ENCODE measurements at places on chromosomes 5 and 9.

- DNase-seq: no peak
Measured at GRCh38 chr9:28661853-28662252, 1088.6 kb upstream of the C9orf72 start.

DNA sequence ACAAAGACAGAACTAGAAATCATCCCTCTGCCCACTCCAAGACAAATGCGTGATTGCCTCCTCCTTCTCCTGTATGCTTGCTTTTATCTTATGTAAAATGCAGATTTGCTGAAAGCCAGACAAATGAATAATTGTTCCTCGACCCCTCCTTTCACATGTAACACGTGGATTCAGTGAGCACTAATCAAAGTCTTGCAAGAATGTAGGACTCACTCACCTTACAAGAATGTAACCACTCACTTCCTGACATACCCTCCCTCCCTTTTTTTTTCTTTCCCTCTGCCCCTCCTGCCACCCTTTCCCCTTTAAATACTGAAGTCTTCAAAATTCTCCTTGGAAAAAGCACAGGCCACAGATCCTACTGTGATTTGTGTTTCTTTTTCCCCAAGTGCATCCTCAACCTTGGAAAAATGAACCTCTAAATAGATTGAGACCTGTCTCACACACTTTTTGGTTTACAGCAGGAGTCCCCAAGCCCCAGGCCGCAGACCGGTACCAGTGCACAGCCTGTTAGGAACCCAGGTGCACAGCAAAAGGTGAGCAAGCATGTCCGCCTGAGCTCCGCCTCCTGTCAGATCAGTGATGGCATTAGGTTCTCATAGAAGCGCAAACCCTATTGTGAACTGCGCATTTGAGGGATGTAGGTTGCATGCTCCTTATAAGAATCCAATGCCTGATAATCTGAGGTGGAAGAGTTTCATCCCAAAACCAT lies 29.4 kb upstream of the HSD17B3 start:
- DNase-seq: no peak

DNA sequence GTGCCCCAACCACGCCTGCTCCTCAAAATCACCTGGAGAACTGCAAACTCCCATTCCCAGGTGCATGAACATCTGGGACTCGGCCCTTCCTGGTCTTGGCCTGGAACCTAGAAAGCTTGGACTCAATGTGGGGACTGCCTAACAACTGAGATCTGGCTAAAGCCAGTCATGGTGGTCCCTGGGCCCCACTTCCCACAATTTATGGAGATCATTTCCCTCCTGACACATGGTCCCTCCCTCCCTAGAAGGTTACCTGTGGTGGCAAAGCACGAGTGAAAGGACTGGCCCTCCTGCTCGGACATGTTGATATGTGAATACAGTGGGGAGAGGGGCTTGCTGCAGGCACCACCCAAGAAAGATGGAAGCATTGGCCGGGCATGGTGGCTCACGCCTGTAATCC lies 18.8 kb downstream of the BICD2 start:
- no peak for DNase-seq

GRCh38 chr9:119026120-119026519 lies 343.1 kb downstream of the BRINP1 start:
- DNase-seq: peak; percentile 82

DNA sequence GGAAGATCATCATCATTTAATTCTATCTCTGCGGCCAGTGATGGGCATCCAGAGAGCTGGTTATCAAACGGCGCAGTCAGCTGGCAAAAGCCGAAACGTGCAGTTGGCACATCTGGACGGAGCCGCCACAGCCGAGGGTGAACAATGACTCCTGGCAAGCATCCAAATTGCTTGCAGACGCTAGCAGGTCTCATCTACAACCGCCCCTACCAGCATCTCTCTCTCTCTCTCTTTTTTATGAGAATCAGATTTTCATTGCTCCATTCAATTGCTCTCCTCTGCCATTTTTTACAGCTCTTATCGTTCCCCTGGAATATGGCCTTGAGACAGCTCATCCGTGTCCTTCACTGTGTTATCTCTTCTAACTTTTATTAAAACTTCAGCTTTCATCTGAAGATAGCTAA lies 165.2 kb downstream of the MAPKAP1 start:
- no peak for DNase-seq

DNA sequence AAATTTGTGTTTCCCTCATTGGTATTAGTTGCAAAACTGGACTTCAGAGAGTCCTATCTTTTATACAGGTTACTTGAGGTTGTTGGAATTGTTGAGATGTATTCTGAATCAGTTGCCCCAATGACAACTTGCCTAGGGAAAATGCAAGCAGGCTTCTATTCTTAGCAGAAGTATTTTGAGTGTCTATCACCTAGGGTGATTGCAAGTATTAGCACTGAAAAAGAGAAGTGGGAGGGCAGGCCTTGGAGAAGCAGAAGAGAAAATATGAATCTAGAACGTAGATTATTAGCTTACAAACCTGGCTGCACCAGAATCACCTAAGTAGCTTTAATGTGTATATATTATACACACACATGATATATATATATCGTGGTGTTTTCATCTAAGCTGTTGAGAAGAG lies 43.2 kb downstream of the ADAMTS12 start:
- DNase-seq: no peak

- DNase-seq: no peak
Measured at GRCh38 chr9:87406543-87407166, 91.0 kb upstream of the DAPK1 start.

GRCh38 chr9:119004618-119004990 lies 364.6 kb downstream of the BRINP1 start:
- DNase-seq: peak; percentile 73

- peak; percentile 90 for DNase-seq
Measured at GRCh38 chr5:7815892-7816534, 34.9 kb downstream of the CFAP90 start.

DNA sequence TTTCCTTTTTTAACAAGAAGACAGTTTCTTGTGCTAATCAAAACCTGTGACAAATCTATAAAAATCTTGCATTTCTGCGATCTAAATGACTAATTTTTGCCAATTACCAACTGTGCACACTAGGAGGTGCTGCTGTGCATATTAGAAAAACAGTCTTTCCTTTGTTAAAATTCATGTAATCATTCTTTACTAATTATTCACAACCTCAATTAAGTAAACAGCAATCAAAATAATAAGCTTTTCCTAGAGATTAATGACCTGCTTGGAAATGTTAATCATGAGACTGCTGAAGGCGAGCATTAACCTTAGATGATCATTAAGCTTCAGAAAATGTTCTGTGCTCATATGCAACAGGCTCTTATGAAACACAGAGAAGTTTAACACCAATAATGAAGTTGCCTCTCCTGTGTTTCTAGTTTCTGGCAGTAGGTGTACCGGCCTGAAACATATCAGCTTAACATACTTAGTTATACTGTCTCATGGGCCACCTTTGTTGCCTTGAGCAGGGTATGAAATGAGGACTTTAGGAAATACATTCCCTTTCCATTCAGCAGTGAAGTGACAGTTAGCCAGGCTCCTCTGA lies 17.7 kb downstream of the RFESD start:
- peak; percentile 31 for DNase-seq

GRCh38 chr5:98624145-98624880 lies 149.2 kb upstream of the RGMB start:
- DNase-seq: no peak

GRCh38 chr9:105539452-105539851 lies 18.5 kb upstream of the FKTN start:
- no peak for DNase-seq

DNA sequence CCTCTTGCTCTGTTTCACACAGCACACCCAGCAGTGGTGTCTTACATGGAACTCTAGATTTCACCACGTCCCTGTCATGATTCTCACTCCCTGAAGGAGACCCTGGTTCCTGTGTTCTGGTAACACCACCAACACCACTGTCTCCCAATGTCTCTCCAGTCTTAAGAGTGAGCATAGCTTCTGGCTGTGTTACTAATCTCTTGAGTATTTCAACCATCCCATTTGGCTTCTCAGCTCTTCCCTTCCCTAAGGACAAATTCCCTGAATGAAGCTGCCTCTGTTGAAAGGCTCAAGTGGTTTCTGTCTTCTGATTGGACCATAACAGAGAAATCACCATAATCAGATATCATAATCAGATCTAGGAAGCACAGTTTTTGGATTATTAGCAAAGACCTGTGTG lies 311.8 kb downstream of the DNAH5 start:
- no peak for DNase-seq

DNA sequence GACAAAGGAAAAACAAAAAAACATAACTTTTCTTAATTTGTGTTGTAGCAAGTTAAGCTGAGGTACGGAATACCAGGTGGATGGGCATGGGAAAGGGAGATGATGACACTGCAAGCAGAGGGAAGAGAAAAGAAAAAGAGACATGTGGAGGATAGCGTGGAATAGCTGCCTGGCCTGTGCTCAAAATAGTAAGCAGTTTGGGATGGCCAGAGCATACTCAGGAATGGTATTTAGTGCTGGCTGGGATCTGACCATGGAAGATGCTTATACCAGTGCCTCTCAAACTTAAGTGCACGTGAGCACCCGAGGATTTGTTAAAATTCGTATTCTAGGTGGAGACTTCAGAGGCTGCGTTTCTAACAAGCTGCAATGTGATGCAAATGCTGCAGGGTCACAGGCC lies 41.3 kb downstream of the LNPEP start:
- no peak for DNase-seq

GRCh38 chr9:27977931-27978330 lies 404.6 kb upstream of the C9orf72 start:
- no peak for DNase-seq

DNA sequence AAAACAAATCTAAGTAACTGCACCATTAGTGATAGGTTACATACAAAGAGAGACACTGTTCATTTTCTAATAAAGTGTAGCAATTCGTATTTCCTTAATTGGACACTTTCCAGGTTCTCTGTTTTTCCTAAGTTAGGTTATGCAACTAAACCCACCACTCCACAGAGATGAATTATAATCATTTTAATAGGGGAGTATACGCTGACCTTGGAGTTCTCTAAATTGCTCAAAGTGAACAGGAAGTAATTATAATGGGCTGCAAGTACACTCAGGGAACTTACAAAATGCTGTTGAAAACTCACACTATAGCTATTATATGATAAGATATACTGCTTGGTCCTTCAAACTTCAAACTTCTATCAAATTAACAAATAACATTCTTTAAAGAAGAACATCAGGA lies 18.2 kb upstream of the ADCY2 start:
- no peak for DNase-seq

DNA sequence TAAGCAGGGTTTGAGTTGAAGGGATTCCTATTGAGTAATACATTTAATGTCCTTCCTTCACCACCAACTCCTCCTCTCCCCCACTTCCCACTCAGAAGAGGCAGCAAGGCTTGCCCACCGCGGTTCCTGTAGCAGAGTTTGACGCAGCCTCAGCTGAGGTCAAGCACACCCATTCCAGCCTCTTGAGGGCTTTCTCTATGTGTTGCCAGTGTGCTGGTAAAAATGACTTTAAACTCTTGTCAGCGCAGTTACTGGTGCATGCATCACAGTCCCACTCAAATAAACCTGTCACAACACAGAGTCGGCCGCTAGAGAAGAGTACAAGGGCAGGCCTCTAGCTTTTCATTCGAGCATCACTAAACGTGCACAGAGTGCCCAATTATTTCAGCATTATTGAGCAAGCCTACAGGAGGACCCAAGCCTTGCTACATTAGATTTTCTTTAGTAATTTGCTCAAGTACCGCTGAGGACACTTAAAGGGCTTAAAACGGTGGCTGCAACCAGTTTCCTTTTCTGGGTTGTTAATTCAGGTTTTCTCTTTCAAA lies 79.6 kb downstream of the TLE4 start:
- DNase-seq: no peak

DNA sequence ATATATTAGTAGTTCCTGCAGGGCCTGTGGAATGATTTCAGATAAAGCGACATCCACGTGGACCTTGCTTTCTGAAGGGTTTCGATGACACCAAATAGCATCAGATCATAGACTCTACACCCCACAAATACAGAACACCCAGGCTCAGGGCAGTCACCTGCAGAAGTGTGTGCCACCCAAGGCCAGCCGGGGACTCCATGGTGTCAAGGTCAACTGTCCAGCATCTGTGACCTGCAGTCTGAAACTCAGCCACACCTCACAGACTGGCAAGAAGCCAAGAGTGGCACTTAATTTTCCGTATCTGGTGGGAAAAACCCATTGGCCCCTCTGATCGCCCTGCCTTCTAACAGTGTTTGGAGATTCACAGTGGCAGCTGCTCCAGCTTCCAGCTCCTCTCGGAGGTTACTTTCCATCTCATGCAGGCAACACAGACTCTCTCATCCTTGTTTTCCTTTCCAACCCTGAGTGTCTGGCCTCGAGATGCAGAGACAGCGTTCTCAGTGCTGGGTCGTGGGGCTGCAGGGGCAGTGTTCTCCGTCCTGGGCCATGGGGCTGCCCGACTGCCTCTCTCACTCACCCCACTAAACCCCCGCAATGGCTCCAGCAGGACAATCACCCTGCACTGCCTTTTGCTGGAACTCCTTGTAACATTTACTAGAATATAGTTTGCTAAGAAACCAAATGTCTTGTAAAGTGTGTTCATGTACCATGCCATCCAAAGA lies 221.9 kb downstream of the IRX2 start:
- no peak for DNase-seq

GRCh38 chr9:29740518-29740917 lies 2167.2 kb upstream of the C9orf72 start:
- DNase-seq: no peak

DNA sequence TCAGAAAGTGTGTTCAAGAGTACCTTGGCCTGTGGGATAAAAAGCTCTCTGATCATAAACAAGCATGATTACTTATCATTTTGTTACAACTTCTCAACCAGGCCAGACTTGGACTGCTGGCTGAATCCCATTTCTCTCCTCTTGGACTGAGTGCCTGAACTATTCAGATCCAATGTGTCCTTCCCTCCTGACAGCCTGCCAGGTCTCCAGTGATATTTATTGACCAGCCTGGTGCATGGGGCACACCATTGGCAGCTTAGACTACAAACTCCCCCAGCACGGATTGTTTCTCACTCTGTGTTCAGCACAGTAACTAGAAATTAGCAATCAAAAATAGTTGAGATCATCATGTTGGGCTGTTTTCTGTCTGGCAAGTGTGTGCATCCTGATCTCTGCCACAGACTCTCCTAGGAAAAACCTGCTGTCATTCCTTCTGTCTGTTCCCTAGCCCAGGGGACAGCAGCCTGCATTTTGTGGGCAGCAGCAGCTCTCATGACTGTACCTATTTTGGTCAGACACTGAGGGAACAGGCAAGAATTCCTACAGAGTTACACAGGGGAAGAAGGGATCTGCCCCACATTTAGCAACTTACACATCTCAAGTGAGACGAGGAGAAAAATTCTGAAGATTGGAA lies 348.1 kb downstream of the ADAMTS6 start:
- peak; percentile 35 for DNase-seq

- DNase-seq: no peak
Measured at GRCh38 chr5:127849408-127849807, 146.2 kb downstream of the CCDC192 start.

GRCh38 chr5:157563373-157563928 lies 12.1 kb downstream of the ADAM19 start:
- peak; percentile 84 for DNase-seq
